ENCODE measurements at places on chromosomes 3 and 15.

DNA sequence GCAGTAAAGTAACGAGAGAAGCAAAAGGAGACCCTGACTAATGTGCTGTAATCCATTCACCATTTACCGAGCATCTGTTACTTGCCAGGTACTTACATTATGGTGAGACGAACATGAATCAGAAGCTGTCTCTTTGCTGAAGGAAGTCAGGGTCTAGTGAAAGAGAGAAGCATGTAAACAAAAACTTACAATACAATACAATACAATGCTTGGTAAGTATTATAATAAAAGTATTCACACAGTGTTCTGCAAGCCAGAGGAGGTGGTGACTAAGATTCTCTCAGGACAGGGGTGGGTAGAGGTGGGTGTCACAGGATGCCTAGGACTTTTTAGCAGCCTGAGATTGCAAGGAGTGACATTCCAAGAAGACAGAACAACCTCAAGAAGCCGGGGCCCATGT, 50.2 kb upstream of the MGA start:
- DNase-seq = no peak

GRCh38 chr3:12838179-12838965, 3.0 kb downstream of the RPL32 start:
- DNase-seq = no peak

DNA sequence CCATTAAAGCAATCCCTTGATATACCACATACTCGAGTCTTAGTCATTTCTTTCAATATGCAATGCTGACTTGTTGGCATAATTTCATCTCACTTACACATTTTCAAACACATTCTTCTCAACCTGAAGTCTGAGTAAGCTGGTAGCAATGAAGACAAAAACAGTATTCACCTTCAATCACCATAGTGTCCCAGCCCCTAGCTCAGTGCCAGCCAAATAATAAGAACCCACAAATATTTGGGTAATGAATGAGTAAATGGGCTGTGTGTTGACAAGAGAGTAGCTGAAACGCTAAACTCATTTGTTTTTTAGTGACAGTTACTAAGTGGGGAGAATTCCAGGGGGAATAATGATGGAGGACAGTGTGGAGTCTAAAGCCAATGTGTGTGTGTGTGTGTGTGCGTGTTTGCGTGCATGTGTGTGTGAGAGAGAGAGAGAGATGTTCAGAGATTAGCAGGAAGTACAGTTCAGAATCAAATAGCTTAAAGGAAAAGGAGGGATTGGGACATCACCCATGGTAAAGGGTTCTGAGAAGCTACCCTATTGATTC, 165.7 kb downstream of the GAP43 start:
- no peak for DNase-seq

DNA sequence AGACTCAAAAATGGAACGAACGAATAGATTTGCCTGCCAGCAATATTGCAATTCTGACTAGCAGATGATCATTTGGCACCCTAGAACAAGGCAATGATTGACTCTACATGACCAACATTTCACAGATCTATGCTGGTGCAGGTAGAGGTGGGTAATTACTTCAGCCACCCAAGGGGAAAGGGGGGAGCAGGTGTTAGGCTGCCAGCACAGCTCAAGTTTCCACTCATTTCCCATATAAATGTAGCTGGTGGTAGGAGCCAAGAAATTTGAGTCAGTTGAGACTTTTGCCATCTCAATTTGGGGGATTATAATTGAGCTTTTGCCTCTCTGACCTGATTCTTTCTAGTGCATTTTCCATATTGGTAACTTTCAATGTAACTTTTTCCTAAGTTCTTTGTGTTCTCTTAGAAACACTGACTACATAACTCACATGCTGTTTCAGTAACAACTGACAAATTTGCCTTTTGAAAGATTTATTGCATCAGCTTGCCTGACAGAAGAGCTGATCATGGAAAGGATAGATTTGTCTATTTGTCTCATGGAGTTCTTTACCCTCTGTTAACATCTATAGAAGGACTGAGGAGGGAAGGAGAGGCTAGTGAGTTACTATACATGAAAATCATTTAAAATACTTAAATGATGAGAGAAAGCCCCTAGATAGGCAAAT, 902.5 kb downstream of the ZPLD1 start:
- DNase-seq = no peak

DNA sequence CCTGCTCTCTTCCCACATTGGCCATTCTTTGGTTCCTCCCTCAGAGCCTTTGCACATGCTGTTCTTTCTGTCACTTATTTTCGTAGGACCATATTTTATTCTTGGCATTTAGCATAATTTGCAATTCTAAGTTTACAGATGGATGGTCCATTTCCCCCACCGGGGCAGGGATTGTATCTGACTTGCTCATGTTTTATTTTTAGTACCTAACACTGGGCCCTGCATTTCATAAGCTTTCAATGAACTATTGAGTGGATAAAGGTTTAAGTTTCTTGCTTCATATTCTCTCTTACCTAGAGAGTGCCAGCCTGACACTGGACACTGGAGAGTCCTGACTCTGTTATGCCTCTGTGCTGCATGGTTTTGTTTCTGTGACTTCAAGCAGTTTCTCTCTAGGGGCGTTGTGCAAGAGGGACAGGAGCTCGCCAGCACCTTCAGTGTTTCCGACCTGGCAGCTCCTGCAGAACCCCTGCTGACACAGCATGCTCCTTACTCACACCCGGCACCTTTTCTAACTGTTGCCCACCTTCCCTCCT, 87.4 kb downstream of the FLNB start:
- no peak for DNase-seq

GRCh38 chr3:27796365-27796875, 74.3 kb upstream of the EOMES start:
- no peak for DNase-seq

DNA sequence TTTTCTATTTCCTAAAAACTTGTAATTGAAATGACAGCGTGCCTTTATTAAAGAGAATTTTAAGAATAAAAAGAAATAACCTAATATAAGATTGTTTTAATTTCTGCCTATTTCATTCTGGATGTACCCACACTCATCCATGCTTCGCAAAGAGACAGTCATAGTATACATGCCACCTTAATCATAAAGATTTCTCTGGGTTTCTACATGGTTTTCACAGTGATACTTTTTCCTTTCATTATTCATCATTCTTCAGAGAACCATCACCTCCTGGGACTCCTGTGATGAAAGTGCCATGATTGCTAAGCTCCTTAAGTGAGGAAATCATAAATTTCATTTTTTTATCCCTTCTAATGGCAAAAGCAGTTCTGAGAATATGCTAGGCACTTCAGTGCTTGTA, 4.3 kb upstream of the CCR8 start:
- no peak for DNase-seq

- DNase-seq = no peak
Observed at GRCh38 chr3:52934630-52935530, 37.5 kb upstream of the STIMATE start.

All from activated naive CD4-positive, alpha-beta T cell (primary cell).